ENCODE measurements at places on chromosomes 1 and 21.

- DNase-seq, result no peak
Observed at GRCh38 chr1:1982379-1983232, 21.0 kb downstream of the CFAP74 start.

DNA sequence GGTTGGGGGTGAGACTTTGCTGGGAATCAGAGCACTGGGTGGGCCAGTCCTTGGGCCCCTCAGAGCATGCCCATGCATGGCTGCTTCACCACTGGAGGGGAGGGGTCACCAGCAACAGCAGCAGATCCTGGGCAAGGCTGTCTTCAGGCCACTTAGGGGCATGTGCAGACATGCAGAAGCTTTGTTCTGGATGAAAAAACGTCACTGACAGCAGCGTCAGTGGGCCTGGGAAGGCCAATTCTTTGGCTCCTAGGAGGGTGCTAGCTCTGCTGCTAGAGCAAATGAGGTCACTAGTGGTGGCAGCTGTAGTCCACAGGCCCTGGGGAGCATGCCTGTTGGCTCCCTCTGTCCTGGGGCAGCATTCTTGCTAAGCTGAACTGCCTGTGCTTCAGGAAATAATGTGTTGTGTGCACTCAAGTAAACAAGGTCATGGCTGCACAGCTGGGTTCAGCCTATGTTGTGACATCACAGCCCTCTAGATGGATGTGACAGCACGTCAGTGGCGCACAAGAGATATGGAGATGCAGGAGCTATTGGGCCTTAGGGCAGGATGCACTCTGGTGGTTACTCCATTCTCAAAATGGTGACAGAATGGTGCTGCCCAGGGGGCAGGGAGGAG lies 27.0 kb downstream of the ZC3H11B start:
- DNase-seq, result no peak

- DNase-seq, result no peak
Observed at GRCh38 chr1:25556791-25557476, 13.5 kb downstream of the LDLRAP1 start.

GRCh38 chr1:115507901-115508300 lies 133.9 kb upstream of the VANGL1 start:
- no peak for DNase-seq

DNA sequence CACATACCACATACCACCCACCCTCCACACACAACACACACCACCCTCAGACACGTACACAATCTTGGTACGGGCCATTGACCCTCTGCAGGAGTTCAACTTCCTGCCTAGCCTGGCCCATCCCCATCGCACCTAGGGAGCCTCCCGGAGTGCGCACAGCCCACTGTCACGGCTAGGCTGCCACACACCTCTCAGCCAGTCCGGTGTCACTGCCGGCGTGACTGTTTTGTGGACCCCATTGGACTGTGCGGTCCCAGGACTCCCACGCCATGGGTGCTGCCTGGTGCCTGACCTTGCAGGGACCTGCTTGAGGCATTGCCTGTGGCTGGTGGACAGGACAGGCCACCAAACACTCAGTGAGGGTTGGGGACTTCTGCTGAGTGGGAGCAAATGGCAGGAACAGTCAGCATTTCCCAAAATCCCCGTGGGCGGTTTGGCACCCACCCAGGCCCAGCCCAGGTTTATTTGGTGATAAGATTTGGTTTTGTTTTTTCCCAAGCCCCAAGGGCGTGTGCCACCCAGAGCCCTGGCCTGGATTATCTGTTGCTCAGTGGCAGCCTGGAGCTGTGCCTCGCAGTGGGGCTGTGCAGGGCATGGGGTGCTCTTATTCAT lies 27.7 kb downstream of the RAB7B start:
- no peak for DNase-seq

- no peak for DNase-seq
Observed at GRCh38 chr1:1631782-1632420, at the start of gene MMP23B. MMP23B (plus strand) TSS chr1:1632173; CDS start chr1:1632219, 46 bp downstream.

- no peak for DNase-seq
Observed at GRCh38 chr21:32184485-32184884, 94.4 kb downstream of the MIS18A start.

DNA sequence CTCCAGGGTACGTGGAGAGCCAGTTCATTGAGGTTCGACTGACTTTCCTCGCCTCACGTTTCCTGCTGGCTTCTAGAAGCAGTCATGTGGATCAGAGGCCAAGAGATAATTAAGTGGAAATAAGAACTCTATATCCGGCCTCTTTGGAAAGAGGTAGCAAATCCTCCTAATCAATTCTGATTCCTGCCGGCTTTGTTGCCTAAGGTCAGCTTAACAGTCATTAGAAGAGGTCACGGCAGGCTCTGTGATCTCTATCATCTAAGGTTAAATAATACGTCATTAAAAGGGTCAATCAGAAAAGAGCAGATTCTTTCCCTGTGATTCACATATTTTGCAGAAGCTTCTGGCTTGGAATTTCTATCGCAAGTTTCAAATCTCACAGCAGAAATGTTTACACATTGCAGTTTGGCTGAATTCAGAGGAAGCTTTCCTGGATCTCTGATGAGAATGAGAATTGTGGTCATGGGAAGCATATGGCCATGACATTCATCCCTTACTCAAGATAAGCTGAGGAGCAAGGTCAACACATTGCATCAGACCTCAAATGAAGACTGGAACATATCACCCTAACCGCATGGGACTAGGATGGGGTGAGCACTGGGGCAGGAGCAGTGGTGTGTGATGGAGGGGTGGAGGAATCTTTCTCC lies 189.4 kb downstream of the PBX1 start:
- no peak for DNase-seq

DNA sequence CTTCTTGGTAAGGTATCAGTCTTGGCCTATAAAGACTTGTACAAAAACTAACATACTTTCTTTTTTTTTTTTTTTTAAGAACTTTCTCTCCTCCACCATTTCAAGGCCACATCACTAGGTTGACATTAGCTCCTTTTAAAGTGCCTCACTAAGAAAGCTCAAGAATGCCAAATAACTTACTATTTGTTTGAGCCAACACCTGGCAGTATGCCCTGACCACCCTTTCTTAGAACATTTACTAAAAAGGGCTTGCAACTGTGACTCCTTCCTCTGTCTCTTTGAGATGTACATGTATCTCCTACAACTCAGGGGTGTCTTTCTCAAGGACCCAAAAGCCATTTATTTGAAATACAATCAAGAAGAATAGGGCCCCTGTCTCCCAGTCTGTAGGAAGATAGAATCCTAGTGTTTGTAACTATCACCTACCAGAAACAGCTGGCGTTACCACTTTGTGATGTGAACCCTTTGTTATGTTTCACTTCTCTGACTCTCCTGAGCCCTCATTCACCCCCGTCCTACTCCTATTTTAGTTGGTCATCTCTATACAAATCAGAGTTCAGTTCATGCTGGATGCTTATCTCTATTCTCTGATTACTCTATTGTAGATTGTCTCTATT lies 12.2 kb upstream of the SAMD13 start:
- DNase-seq, result no peak

DNA sequence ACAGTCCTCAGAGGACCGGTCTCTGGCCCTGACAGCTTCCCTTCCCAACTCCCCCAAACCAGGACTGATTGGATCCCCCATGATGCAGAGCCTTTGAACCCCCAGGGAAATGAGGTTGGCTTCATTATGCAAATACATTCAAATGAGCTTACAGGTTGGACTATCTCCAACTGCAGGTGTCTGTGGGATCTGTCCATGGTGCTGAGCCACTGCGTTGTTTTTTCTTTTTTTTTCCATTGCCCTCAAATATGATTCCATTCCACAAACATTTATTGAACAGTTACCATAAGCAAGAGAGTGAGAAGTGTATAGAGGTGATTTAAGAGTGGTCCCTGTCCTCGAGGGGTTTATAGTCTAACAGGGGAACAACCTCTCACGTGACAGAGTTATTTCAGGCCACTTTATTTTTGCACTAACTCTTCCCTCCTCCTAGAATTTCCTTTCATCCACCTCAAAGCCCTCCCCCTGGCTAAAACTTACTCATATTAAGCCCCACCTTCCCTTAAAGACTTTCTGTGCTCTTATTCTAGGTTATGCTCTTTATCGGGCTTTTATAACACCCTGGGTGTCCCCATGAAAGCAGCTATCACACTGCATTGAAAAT lies 21.9 kb downstream of the DLGAP3 start:
- no peak for DNase-seq

DNA sequence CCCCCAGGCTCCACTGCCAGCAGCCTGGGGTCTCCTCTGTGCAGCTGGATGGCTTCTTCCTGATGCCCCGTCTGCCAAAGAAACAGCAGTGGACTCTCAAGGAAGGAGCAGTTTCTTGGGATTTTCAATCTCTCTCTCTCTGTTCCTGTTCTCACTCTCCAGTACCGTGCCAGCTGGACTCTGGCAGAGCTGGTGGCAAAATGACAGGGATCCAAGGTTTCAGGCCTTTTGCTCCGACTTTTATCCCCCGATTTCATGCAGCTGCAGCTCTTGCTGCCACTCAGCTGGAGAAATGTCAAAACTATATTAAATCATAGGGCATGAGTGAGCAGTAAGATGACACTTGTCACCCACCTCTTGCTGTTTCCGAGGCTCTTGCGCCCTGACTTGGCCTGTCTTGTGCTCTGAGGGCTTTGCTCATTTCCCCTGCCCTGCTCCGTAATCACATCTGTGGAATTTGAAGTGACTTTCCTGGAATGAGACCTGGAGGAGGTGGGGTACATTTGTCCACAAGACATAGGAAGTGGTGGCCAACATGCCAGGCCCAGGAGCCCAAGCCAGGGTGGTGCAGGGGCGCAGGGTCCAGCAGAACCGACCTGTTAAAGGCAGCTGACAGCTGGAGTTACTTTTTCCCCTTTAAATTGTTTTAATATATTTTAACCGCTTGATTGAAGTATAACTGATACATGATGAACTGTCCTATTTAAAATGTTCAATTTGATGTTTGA lies 576.2 kb downstream of the PTPRU start:
- no peak for DNase-seq

DNA sequence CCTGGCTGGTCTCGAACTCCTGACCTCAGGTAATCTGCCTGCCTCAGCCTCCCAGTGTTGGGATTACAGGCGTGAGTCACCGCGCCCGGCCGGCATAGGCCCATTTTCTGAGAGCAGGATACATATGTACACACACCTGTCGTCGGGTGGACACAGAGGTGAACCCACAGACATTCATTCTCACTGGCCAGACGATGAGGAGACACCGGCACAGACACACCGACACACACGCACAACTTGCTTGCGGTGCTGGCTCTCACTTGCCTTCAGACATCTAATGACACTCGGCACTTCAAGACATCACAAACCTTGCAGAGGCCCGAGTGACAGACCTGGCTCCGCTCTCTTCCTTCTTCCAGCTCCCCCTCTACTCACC lies 579 bp downstream of the PTCH2 start:
- DNase-seq, result no peak

DNA sequence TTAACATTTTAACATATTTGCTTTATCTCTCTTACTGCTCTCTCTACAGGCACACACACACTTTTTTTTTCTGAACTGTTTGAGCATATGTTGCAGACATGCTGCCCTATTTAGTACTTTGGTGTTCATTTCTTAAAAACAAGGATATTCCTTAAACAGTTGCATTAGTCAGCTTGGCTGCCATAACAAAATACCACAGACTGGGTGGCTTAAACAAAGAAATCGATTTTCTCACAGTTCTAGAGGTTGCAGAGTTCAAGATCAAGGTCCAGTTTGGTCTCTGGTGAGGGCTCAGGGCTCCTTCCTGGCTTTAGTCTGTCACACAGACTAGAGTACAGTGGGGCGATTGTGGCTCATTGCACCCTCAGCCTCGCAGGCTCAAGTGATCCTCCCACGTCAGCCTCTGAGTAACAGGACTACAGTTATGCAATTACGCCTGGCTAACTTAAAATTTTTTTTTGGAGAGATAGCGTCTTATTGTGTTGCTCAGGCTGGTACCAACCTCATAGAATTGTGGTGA lies 46.7 kb downstream of the RPRD2 start:
- DNase-seq, result no peak

DNA sequence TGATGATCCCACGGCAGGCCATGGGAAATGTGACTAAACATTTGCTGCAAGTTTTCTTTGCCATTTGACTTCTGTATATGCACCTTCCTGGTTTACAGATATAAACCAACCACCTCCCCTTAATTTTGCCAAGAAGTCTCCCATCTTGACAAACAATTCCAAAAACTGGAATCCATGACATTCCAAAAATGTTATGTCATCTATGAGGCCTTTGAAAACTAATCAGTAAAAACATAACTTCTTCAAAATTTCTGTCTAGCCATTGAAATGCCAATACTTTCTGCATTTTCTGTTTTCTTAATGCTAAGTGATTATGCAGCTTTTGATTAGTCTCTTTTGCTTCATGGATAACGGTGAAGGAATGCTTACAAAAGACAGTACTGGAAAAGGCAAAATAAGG lies 84.1 kb downstream of the LYST start:
- DNase-seq, result no peak

GRCh38 chr21:42705746-42706374 lies 52.4 kb downstream of the PDE9A start:
- DNase-seq, result no peak

DNA sequence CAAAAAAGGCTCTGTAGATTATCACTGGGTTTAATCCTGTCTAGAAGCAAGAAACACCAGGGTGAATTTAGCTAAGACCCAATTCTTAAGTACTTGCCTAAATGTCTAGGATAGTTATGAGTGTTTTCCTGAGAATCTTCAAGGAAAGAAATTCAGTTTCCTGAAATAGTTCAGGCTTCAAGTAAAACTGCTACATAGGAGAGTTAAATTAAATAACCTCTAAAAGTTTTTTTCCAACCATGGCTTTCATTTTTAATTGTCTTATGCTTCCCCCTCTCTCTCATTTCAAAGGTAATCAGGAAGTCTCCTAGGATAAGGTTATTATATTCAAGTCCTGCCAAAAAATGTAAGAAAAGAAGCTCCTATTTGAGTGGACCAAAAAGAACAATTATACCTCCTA lies 46.7 kb upstream of the FBXO28 start:
- DNase-seq, result no peak

GRCh38 chr1:230976825-230977747 lies 1.6 kb downstream of the TTC13 start:
- DNase-seq, result no peak

DNA sequence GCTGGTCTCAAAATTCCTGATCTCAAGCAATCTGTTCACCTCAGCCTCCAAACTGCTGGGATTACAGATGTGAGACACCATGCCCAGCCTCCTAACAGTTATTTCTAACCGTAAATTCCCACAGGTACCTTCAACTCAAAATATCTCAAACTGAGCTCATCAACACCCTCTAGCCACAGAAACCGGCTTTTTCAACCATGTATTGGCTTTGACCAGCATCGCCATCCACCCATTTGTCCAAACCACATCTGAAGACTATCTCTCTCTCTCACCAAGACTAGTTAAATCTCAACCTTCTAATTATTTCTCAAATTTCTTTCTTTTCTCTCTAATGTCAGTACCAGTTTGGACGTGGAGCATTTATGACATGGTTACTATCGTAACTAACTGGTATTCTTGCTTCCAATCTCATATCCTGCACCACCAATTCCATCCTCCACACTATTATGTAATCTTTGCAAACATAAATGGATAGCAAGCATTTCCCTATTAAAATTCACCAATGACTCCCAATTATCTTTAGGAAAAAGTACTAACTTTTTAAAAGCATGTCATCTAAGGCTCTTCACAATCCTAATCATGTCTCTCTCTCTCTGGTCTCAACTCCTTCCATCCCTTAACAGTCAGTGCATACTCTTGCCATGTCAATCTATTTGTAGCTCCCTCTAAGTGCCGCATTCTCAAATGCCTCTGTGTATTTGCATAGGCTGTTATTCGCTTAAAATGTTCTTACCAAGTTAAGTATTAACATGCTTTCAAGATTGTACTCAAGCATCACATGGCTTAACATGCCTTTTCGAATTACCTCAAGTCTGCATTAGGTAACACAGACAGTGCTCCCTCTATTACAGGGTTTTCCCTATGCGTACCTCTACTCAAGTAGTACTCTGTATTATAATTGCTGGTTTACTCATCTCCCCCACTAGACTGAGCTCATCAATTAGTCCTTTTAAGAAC lies 18.1 kb downstream of the RSBN1 start:
- no peak for DNase-seq
